KG1 (cell line): ENCODE measurements at places on chromosomes 16 and 17.

DNA sequence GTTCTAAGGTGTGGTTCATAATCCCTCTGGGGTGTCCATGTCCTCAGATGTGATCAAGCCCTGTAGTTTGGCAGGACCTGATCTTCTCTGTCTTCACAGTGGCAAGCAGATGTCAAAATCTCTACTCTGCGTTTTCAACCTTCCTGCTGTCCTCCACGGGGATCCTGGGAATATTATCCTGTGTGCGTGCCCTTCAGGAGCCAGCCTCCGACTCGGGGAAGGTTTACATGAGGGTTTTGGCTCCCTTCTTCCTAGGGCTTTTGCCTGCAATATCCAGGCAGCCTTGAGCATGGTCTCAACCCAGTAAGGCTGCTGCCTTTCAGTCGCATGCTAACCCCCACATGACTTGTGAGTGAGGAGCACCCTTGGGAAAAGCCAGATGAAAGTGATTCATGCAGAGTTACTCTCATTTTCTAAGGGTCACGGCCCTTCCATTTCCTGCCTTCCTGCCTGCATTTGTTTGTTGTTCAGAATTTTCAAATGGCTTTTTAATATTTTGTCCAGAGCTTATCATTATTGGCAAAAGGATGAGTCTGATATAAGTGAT lies 202.2 kb upstream of the CHMP6 start:
- DNase-seq, result no peak

- no peak for DNase-seq
Measured at GRCh38 chr17:82397449-82398335, 20.5 kb upstream of the HEXD start.

DNA sequence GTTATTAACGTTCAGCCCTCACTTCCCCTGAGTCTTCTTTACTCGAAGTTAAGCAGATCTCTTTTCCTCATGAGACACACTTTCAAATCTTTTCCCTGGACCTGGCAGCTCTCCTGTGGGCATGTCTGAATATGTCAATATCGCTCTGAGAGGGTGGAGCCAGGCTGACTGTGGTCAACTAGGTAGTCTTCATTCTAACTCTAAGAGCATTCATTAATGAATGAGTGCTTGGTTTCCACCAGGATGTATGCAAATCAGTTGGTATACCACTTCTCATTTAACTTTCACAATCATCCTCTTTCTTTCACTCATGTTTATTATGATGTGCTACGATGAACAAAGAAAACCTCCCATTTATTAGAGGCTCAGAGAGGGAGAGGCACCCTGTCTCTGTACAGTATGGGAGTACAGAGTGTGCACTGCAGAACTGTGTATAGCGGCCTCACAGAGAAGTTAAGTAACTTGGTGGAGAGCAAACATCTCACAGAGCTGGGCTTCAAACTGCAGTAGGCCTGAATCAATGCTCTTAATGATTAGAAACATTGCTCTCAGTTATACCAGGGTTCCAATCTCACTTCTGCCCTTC lies 39.9 kb downstream of the OTOA start:
- no peak for DNase-seq

- DNase-seq, result no peak
Measured at GRCh38 chr17:82882715-82883418, 43.0 kb upstream of the ZNF750 start.

DNA sequence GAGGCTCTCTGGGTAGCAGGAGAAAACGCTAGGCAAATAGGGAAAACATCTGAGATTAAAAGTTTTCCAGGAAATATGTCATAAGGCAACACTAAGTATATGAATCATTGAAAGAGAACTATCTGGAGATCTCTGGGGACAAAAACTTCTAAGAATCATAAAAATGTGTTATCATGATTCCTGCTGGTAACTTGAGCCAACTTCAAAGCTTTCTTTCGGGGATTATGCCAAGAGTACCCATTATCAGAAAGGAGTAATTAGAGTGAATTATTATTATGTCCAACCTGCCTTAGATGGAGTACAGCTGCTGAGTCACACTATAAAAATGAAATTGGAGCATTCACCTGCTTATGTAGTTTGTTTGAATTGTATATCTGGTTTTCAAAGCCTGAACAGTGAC lies 488.5 kb upstream of the SOX9 start:
- no peak for DNase-seq

DNA sequence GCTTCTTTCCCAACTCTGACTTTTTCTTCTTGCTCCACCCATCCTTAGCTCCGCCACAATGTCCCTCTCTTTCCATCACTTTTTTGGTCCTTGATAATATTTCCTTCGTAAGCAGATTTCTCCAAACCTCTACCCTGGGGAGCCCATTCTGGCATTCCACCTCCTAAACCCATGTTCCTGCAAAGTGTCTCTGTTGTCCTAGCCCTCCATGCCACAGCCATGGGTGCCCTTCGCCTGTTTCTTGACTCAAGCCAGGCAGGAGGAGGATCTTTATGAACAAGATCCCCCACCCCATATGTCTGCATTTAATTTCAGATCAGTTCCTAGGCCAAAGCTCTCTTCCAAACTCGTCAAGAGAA lies 42.4 kb downstream of the GAS7 start:
- no peak for DNase-seq

- no peak for DNase-seq
Measured at GRCh38 chr16:10744370-10745030, 858 bp downstream of the NUBP1 start.

DNA sequence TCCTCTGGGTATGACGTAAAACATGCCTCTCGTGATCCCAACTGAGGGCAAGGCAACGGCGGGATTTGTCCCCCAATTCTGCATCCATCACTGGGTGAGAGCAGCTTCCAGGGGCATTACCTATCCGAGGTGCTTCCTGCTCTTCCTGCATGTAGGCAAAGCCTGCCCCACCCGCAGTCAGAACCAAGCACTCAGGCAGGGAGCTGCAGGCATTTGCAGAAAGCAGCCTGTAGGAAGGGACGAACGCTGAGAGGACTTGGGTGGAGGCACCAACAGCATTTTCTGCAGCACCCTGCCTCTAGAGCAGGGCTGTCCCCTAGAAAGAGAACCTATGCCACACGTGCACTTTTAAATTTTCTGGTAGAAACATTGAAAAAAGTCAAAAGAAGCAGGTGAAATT lies 5.5 kb downstream of the BCO1 start:
- no peak for DNase-seq

GRCh38 chr17:9132291-9132690 lies 111.0 kb downstream of the NTN1 start:
- DNase-seq, result no peak

GRCh38 chr17:19718613-19719354 lies 2.4 kb upstream of the SLC47A2 start:
- no peak for DNase-seq

DNA sequence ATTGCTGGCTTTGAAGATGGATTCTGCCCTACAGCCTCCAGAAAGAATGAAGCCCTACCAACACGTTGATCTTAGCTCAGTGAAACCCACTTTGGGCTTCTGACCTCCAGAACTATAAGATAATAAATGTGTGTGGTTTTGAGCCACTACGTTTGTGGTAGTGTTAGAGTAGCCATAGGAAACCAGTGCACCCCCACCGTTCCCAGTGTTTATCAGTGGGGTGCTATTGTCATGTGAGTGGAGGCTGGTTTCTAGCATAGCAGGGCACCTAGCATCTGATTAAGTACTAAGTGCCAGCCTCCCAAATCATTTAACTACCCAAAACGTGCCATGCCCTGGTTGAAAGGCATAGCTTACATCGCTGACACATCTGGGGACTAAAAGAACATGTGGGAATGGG lies 423.9 kb downstream of the UTP18 start:
- DNase-seq, result no peak
